Neural crest cell (in vitro differentiated cells): ENCODE measurements at places on chromosomes 6 and 20.

DNA sequence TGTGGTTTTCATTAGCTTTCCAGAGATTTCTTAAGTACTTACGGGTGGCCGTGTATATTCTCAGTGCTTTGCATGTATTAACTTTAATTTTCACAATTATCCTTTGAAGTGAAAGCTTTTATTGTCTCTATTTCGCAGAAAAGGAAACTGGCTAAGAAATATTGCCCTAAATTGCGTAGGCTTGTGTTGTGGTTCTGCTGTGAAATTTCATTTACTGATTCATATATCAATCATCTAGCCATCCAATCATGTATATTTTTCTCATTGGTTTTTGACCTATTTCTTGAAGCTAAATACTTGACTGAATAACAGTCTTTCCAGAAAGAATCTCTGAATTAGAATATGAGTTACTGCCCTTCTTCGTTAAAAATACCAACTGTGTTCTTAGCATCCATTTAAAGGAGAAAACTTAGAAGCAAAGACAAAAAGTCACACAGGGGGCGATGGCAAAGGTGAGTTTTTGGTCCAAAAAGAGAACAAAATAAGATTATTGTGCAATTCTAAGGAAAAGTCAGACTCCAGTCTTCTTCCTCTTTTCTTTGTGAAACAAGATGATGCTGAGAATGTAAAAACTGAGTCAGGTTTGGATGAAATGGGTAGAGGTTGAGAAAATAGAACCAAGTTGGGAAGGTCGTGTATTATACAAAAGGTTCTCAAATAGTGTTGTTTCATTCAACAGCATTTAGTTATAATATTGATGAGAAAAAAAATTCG, 1.4 kb downstream of the CYB5R4 start:
- DNase-seq: no peak

- DNase-seq: no peak
These were observed 137.6 kb downstream of the MRPL14 start for GRCh38 chr6:43989581-43990146.

DNA sequence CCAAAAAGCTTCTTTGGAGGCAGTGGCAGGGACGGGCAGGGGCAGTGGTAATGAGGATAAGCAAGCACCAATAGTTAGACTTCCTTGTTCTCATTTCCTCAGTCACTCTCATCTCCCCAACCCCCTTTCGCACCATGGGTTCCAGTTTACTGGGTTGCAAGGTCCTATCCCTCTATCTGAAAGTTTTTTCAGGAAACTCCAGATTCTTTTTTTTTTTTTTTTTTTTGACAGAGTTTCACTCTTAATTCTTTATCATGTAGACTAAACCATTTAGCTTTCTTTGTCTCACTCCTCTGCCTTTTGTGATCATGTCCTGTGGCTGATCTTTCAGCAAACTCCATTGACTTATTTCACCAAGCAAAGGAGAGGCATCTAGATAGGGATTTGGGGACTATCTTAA, 51.4 kb upstream of the GMDS start:
- DNase-seq: no peak

DNA sequence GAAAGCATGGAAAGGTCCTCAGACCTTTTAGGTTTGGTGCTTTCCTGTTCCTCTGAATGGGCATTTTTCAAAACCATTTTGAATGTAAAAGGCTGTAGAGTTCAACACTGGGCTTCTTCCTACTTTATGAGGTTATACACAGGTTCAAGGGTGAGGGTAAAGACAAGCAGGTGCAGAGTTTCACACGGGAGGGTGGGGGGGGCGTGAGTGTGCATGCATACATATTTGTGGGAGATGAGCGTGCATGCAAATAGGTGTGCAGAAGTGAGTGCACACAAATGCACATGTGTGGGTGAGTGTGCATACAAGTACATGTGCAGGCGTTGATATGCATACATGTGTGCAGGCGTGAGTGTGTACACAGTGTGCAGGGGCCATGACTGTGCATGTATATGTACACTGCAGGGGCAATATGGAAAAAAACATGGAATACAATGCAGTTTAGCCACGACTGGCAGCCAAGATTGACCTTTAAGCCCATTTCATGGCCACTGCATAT, 183.1 kb downstream of the GMPR start:
- no peak for DNase-seq

GRCh38 chr20:52291109-52291508, 99.5 kb upstream of the ZFP64 start:
- peak; percentile 28 for DNase-seq

DNA sequence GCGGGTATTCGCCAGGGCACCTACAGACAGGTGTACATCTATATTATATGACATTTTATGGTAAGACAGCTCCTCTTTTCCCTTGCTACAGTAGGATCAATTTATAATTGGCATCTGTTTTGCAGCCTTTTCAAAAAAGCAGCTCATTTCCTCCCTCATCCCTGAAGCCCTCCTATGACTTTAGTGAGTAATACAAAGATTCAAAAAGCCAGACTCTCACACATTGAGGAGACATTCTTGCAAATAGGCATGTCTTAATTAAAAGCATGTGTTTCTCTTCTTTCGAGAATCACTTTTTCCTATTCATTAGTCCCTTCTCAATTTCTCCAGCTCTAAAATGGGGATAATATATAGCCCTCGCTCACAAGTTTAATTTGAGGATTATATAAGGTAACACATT, 283.4 kb downstream of the TBC1D7 start:
- no peak for DNase-seq

- DNase-seq: no peak
These were observed 103.8 kb downstream of the RNASET2 start for GRCh38 chr6:166852451-166852975.

- DNase-seq: no peak
These were observed 158.6 kb downstream of the RPS12 start for GRCh38 chr6:132972971-132973370.

DNA sequence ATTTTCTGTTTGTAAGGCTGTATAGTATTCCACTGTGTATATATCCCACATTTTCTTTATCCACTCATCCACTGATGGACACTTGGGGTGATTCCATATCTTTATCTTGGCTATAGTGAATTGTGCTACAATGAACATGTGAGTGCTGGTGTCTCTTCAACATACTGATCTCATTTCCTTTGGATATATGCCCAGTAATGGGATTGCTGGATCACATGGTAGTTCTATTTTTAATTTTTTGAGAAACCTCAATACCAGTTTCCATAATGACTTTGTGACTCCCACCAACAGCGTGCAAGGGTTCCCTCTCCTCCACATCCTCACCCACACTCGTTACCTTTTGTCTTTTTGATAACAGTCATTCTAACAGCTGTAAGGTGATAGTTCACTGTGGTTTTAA, 166.0 kb downstream of the ARHGAP18 start:
- DNase-seq: no peak

- no peak for DNase-seq
These were observed 105.2 kb upstream of the CARMIL1 start for GRCh38 chr6:25173951-25174474.

DNA sequence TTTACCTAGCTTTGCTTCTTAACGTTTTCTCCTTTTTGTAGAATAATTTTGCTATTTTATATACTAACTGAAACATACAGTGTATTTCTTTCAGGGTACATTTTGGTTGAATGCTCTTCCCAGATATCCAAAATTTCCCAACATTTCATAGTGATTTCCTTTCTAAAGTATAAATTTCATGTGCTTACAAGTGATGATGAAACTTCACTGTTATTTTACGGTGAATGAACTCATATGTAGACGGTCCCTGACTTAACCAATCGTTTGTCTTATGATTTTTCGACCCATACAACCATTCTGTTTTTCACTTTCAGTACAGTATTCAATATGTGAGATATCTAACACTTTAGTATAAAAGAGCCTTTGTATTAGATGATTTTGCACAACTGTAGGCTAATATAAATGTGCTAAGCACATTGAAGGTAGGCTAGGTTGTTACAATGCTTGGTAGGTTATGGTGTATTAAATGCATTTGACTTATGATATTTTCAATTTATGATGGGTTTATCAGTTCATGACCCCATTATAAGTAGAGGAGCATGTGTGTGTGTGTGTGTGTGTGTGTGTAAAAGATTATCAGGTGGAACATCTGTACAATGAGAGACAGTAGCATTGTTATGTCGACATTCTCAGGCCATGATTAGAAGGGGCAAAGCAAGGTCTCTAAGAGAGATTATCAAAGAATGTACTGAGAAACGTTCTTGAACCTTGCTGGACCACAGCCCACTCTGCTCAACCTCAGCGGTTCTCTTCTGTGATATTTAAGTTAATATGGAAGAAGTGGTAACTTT, 20.9 kb downstream of the HIVEP1 start:
- DNase-seq: no peak

DNA sequence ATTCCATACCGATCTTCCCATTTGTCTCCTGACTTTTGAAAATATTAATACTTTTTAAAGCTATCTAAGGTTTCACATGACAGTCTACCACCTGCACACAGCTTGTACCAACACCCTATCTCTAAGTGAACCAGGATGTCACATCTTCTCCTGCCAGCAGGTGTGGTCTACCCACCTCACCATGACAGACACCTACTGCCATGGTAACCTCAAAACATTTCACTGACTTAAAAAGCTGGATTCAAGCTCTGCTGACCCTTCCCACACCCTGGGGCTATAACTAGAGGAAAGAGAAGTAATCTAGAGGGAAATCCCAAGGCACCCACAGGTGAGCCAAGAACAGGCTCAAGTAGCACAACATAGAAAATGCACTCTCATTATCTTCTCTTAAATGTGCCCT, 1.2 kb downstream of the SLC17A3 start:
- no peak for DNase-seq

DNA sequence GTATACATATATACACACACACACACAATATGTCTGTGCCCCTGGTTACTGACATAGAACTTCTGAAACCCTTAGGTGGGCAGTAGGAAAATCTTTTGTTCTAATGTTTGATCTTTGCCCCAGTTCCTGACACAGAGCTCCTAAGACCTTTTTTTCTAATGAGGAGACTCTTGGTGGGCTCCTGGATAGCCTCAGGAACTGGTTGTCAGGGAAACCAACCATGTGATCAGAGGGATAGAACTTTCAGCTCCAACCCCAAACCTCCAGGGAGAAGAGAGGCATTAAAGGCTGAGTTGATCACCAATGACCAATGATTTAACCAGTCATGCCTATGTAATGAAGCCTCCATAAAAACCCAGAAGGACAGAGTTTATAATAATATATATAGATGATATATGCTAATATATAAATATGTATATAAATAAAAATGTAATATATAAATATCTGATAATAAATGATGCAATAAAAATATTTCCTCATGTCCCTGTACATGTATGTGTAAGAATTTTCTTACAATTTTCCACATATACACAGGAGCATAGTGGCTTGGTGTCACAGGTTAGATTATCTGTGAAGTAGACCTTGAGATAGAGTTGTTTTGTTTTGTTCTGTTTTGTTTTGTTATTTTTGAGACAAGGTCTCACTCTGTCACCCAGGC, 93.3 kb downstream of the GPX5 start:
- DNase-seq: no peak

GRCh38 chr6:91654357-91654756, 1067.5 kb upstream of the MAP3K7 start:
- no peak for DNase-seq

DNA sequence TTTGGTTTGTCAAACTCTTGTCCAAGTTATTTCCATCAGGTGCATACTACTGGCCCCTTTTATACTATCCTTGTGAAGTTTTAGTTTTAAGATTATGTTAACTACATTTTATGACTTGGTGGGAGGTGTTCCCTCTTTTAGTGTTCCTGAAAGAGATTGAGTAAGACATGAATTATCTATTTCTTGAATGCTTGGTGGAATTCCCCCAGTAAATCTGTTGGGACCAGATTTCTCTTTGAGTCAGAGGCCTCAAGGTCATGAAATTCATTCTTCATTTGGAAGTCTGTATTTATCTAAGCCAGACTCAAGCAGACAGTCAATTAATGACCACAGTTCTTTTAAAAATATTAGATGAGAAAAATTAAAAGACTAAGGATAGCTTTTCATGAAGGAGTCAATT, 81.3 kb downstream of the MOXD1 start:
- no peak for DNase-seq

GRCh38 chr20:43842126-43843020, 72.3 kb upstream of the TOX2 start:
- DNase-seq: no peak

DNA sequence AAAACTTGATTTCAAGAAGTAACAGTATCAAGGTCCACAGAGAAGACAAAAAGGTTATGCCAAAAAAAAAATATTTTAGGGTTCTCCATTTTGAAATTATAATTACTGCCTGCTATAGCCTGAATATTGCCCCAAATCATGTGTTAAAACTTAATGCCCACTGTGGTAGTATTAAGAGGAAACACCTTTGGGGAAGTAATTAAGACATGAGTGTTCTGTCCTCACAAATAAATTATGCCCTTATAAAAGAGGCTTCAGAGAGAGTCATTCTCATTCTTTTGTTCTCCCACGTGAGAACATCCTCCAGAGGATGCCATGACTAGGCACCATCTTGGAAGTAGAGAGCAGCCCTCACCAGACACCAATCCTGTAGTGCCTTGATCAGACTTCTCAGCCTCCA, 66.2 kb downstream of the GMDS start:
- DNase-seq: no peak

DNA sequence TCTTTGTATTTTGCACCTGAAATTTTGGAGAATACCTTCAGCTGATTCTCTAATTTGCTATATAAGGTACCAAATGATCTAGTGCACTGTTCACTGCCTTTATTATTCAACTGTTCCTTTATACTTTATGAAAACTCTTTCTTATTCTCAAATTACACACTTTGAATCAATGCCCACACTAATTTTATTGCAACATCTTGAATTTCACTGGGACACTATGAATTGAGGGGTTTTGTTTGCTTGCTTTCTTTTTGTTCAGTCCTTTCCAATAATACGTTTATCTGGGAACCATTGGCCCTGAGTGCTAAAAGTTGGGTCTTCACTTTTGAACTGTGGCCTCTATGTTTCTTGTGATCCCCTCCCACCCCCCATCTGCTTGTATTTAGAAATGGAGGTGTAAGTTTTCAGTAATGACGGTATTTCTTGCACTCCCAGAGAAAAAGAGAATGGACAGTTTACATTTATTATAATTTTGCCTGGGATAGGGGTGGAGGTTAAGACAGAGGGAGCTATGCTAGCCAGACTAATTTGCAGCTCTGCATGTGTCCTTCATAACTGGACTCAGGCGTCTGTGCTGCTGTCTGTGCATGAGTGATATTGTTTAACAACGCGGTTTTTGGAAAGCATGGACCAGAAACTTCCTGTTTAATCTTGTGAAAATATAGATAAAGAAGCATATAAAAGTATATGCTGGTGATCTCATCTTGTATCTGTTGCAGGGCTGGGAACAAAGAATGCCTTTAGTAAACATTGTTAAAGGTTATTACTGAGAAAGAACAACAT, 98.1 kb downstream of the DNAH8 start:
- DNase-seq: no peak

- DNase-seq: no peak
These were observed 778.5 kb downstream of the MAFB start for GRCh38 chr20:39910536-39910935.

GRCh38 chr6:20403766-20404640, 2.3 kb downstream of the E2F3 start:
- peak; percentile 55 for DNase-seq

GRCh38 chr20:61682114-61682995, 383.3 kb downstream of the TAF4 start:
- no peak for DNase-seq

- DNase-seq: peak; percentile 91
These were observed 24.6 kb upstream of the GATA5 start for GRCh38 chr20:62500237-62500864.

- DNase-seq: no peak
These were observed 25.7 kb downstream of the PSMB9 start for GRCh38 chr6:32879691-32880090.
